ENCODE measurements at places on chromosomes 7 and 10.

DNA sequence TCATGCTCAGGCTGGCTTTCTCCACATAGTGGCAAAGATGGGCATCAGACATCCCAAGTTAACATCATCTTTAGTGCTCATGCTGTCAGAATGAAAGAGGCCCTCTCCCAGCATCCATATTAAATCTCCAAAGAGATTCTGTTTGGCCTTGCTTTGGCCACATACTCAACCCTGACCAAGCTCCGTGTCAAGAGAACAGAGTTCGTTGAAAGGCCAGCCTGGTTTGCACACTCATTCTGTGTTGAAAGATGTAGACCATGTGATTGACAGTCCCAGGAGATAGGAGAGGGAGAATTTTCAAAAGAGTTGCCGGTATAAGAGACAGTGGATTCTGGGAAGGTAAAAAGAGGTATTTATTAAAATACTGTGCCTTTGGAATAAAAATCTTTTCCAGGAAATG lies 19.7 kb downstream of the MET start:
- DNase-seq, result no peak

DNA sequence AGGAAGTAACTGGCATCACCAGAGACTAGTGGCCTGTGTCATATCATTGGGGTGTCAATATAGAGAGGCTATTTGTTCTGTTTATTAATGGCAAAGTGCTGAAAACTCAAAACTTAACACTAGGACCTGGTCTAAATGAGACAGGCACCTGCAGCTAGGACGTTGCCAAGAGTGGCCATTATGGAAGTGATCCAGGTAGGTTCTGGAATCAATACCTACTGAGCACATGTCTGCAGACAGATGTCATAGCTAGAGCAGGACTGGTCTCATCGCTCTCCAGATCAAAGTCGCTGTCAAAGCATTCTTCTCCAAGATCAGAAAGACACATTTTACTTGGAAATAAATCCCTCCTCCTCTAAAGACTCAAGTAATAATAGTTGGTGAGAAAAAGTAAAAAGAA lies 40.3 kb downstream of the THNSL1 start:
- no peak for DNase-seq

GRCh38 chr7:110891197-110891596 lies 199.7 kb upstream of the LRRN3 start:
- DNase-seq, result peak; percentile 7

- peak; percentile 36 for DNase-seq
Observed at GRCh38 chr10:24952707-24953645, 570 bp upstream of the PRTFDC1 start.

DNA sequence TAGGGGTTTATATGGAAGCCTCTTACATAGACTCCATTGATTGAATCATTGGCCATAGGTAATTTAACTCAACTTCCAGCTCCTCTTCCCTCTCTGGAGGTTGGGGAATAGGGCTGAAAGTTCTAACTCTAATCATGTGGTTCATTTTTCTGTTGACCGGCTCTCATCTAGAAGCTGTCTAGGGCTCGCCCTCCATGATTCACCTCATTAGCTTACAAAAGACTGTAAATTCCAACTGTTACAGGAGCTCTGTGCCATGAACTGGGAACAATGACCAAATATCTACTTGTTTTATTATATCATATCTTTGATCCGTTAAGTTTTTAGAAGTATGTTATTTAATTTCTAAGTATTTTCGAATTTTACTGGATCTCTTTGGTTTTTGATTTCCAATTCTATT lies 263.0 kb downstream of the TCF7L2 start:
- DNase-seq, result no peak

DNA sequence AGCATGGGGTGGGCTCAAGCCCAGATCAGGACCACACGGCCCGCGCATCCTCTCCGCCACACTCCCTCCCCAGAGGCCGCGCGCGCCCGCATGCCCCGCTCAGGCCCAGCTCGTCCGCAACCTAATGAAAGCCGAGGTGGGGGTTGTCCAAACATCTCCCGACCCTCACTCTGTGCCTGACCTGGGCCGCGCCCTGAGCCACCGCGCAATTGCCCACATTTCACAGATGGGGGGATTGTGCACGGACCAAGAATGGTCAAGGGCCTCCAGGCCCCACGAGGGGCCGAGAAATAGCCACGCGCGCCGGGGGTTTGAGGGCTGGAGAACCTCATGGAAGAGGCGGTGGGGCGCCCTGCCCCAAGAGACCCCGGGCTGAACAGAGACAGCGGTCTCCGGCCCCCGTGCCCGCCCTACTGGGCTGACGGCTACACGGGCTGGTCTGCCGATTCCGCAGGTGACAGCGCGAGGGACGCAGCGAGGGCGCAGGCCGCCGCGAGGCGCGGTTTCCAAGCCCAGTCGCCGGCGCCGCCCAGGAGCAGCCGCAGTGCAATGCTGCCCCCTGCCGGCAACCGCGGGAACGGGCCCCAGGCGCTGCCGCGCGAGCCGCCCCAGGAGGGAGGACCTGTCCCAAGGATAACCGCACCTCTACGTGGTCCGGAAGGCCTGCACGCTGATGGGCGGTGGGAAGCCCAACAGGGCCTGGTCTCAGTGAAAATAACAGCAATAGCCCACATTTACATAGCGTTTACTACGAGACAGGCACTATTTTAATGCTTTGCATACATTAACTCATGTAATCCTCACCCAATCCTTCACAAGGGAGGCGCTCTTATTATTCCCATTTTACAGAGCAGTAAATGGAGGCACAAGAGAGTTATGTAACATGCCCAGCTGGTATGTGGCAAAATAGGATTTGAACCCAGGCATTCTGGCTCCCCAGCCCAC lies 10.5 kb upstream of the GRID1 start:
- peak; percentile 84 for DNase-seq

Measured in stimulated activated CD4-positive, alpha-beta T cell treated with anti-CD3 and anti-CD28 coated beads, Interleukin-4, amount 100 ng/mL, for 24 hours (primary cell).